ENCODE measurements at places on chromosomes 1 and 21.

GRCh38 chr1:205451759-205452164 lies 4.1 kb downstream of the BLACAT1 start:
- DNase-seq, result no peak

GRCh38 chr1:67832737-67833601 lies at the start of gene GNG12:
Gene GNG12, minus strand, starts transcription at chr1:67833467. Its CDS starts 125,781 bp downstream, at chr1:67707686.
- DNase-seq, result peak; percentile 77

DNA sequence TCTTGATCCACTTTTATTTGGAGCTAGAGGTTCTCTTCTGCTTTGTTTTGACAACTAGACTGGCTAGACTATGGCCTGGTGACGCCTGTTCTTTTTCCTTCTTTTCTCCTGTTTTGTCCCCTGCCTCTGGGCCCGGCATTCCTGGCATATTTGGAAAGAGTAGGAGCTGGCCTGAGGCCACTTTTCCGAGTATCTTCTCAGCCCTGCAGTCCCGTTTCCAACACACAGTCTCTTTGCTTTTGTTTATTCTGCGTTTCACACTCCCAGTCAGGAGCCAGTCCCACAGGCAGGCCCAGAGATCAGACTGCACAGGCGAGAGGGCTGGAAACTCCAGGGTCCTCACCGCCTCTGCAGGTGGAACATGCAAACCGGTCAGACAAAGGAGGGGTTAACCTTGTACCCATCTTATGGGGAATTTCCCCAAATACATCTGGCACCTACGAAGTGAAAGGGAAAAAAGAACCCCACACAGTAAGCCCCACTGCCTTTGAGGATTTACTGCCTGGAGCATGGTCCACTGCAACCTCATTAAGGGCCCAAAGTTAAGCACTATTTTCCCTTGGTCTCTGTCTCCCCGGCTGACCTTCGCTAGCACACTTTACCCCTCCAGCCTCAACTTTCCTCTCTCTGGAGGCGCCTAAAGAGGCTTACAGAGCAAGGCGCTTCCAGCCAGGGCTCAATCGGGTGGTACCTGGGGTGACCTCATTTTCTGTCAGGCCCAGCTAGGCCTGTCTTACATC lies 141.1 kb downstream of the TOMM20 start:
- DNase-seq, result no peak

GRCh38 chr1:163395790-163396189 lies 74.0 kb downstream of the NUF2 start:
- DNase-seq, result no peak

GRCh38 chr1:81305997-81306452 lies 494.7 kb upstream of the ADGRL2 start:
- DNase-seq, result no peak

DNA sequence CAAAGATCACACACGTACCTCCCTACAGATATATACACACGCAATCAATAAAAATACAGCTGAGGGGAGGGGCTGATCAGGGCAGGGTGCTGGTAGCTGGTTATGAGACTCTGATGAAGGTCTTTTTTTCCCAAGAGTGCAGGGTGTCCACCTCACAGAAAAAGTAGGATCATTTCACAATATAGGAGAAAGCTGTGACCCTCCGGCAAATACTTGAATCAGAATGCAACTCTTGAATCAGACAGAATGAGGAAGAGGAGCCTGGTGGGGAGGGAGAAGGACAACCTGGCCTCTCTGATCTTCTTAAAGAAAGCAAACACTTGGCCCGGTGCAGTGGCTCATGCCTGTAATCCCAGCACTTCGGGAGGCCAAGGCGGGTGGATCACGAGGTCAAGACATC lies 269.3 kb downstream of the PCP4 start:
- DNase-seq, result no peak

DNA sequence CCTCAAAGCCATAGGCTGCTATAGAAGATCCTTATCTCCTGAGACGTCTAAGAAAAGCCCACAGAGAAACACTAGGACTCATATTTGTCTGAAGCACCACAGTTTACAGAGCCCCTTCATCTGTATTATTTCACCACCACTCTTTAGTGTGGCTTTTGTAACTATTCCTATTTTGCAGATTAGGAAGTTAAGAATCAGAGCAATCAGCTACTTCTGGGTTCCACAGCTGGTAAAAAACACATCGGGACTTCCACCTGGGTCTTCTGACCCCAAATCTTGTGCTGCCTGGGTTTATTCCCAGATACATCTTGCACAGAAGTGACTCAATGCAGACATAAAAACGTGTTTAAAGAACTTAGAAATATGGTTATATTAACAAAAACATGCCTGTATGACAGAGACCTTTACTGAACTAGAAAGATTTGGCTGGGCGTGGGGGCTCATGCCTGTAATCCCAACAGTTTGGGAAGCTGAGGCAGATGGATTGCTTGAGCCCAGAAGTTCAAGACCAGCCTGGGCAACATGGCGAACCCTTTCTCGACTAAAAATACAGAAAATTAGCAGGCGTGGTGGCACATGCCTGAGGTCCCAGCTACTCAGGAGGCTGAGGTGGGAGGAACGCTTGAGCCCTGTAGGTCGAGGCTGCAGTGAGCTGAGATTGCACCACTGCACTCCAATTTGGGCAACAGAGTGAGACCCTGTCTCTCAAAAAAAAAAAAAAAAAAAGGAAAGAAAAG lies 40.9 kb downstream of the ELK4 start:
- DNase-seq, result no peak

DNA sequence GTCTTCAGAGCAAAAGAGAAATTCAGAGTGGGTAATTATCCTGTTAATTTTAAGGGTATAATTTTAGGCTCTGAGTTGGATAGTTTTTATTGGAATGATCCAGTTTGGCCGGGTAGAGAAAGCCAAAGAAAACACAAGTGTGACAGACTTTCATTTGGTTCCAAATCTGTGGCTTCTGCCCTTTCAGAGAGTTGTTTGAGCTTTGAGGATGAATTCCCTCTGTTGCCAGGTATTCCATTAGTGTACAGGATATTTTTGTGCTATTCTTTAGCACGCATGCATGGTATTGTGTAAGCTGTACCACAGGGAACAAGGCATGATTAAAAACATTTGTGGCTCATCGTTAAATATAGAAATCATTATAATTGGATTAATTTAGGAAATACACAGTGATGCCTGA lies 384.4 kb downstream of the ADGRL2 start:
- DNase-seq, result no peak

DNA sequence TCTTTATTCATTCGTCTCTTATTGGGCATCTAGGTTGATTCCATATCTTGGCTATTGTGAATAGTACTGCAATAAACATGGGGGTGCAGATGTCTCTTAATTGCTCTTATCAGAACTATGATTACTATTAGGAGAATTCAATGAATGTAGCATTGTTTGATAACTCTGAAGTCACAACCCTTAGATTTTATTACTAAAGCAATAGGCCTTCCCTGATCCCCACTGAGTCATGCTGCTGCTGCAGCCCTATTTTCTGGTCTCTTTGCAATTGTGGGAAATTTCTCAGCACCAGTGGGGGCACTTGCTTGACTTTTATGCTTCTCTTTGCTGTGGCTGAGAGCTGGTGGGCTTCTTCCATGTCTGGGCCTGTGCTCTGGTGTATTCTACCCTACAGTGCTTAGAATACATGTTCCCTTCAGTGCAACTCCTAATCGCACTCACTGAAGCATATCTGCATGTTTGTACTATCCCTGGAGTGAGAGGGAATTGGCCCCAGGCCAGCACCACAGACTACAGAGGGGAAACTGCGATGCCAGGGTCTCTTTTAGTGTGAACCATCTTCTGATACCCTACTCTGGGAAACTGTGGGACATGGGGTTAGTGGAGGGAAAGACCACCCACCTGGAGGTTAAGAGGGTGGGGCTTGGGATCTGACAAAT lies 52.2 kb upstream of the ROR1 start:
- DNase-seq, result no peak

GRCh38 chr1:6418668-6419396 lies 887 bp downstream of the HES2 start:
- DNase-seq, result peak; percentile 42

DNA sequence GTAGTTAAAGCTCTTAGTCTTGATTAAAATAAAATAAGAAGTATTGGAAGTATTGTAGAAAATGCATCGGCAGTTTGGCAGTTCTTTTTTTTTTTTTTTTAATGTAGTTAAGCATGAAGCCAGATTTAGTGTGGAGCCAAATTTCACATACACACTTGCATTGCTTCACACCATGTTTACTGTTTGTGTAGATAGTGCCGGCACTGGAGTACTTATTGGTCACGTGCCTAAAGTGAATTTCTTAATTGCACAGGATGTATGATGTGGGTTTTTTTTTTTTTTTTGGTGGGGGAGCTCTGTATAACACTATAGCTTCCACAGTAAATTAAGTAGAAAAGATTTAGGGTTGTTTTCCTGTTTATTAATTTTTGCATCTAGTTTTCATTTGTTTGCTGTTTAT lies 21.2 kb upstream of the TMEM61 start:
- no peak for DNase-seq

DNA sequence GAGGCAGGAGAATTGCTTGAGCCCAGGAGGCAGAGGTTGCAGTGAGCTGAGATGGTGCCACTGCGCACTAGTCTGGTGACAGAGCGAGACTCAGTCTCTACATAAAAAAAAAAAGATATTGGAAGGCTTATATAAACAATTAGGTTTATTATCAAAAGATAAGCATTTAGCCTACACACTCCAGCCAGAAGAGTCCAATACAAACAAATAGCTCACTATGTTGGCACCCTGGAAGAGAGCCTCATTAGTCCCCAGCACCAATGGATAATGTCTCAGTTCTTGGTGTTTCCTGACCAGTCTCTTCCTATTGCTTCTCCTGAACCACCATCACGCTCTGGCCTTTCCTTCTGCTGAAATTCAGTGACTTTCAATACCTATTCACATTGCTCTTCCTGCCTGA lies 48.6 kb upstream of the ATP1A1 start:
- DNase-seq, result no peak

GRCh38 chr1:74835051-74835450 lies 102.1 kb downstream of the TYW3 start:
- no peak for DNase-seq

DNA sequence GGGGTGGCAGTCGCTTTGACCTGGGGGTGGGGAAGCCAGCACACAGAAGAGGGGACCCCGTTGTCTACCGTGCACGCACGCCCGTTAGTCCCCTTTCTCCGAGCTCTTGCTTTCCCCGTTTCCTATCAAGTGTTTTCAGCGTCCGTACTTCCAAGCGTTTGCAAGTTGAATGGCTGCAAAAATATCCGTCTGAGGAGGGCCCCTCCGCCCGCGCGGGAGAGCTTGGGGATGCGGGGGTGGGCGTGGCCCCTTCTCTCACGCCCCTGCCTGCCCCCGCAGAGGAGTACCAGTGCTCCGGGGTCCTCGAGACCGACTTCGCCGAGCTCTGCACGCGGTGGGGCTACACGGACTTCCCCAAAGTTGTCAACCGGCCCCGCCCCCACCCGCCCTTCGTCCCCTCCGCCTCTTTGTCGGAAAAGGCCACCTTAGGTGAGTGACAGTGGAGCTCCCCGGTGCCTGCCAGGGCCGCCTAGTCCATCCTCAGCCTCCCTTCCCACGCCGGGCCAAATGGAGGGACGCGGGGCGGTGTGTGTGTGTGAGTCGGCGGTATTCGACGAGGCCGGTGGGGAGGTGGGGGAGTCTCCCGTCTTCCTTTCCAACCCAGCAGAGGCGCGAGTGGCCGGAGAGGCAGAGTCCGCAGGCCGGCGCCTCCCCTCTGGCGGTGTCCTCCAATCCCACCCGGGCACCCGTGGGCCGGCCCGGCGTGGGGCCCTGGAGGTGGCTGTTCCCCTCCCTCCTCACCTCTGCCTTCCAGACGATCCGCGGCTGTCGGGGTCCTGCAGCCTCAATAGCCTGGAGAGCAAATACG lies 3.4 kb downstream of the LRRC71 start:
- DNase-seq, result no peak

Measured in mucosa of descending colon (tissue), 3 donors.